Activated CD4-positive, alpha-beta memory T cell treated with anti-CD3 and anti-CD28 coated beads for 36 hours (primary cell): ENCODE measurements at places on chromosomes 7 and 10.

- no peak for DNase-seq
These were observed 37.7 kb upstream of the OIT3 start for GRCh38 chr10:72855790-72856189.

DNA sequence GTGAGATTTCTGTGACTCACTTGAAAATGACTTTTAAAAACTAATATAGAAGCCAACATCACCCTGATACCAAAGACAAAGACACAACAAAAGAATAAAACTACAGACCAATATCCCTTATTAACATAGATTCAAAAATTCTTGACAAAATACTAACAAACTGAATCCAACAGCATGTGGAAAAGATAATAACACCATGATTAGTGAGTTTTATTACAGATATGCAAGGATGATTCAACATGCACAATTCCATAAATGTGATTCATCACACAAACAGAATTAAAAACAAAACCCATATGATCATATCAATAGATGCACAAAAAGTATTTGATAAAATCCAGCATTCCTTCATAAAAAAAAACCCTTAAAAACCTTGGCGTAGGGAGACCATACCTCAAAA, 6.5 kb downstream of the MGAM start:
- no peak for DNase-seq

GRCh38 chr7:151143261-151144015, 24.1 kb downstream of the GBX1 start:
- no peak for DNase-seq

DNA sequence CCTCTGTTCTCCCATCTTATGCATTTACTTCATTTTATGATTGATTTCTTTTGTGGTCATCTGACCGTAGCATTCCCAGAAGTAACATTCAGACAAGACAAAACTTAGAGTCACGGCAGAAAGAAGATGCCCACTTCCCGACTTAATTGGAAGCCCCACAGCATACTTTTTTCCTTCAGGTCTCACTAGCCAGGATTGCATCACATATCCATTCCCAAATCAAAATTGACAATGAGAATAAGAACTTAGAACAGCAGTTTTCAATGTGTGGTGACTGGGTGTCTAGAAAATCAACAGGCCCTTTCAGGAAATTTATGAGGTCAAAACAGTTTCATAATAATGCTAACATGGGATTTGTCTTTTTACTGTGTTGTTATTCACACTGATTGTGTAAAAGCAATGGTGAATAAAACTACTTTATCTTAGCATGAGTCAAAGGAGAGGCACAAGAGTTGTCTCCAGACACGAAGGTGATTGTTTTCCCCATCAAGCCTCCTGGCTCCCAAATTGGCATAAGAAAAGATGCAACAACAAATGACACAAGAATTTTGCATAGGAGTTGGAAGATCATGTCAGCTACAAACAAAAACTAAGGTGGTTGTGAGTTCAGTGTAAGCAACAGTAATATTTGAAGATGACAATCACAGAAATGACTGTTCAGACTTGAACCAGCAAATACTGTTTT, 493.9 kb downstream of the HTR7 start:
- no peak for DNase-seq

DNA sequence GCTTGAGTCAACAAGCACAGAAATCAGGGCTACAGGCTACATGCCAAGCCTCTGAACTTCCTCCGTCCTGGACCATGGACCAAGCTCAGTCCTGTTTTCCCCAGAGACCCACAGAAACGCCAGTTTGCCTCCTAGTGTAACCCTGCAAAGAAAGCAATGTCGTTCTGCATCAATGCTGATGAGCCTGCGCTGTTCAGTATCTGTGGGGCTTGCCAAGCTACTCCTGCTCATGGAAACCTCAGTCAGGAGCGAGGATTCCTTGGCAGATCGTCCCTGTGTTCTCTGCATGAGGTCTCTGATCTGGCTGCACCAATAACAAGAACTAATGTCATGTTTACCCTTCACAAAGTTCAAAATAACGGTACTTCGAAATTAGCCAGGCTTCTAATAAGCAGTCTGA, 495.5 kb upstream of the C7orf33 start:
- DNase-seq: no peak
